ENCODE measurements at places on chromosomes 12 and 14.

GRCh38 chr14:80678436-80678835 is 263.1 kb downstream of the CEP128 start:
- DNase-seq, result no peak

DNA sequence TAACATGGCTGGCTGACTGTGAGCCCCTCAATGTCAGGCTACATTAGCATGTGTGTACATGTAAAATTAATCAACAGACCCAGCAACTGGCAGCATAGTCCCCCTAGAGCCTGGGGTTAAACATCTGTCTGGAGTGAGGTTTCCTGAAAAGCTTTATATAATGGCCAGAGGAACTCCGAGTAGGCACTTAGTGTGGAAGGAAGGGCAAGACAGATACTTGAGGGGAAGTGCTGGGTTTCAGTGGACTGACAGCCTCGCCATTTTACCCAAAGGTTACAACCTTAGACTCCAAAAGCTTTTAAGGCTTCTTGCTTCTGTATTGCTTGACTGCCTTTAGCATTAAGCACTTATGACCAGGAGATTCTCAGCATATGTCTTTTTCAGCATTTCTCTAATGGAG is 430.8 kb downstream of the FLRT2 start:
- no peak for DNase-seq

GRCh38 chr14:36097356-36097755 is 79.2 kb downstream of the PTCSC3 start:
- no peak for DNase-seq

DNA sequence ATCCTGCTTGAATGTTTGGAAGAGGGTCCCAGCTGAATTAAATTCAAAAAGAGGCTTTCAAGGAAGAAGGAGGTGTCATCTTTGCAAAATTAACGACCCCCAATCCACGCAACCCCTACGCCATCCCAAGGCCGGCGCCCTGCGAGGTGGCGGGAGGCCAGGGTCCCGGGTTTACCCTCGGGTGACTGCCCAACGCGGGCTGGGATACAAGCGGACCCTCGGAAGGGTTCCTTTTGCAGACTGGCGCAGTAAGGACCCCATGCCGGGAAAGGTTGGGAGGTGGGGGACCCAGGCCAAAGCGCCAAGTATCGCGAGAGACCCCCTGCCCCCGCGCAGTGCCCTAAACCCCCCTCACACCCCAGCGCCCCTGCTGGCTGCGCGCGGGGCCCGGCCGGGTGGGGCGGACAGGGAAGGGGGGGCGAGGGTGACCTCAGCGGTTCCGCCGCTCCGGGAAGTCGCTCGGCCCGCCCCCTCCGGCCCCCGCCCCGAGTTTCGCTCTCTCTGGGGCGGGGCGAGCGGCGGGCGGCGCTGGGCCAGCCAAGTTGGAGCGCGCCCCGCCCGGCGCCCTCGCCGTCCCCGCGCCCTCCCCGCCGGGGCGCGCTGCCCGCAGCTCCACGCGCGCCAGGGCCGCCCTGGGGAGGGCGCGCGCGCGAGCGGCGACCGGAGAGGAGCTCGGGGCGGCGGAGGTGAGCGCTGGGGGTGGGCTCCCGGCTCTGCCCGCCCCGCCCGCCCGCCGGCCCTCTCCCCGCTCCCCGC is 708 bp upstream of the ZBTB42 start:
- DNase-seq, result peak; percentile 79

GRCh38 chr12:3655328-3655900 is 97.5 kb downstream of the CRACR2A start:
- no peak for DNase-seq

DNA sequence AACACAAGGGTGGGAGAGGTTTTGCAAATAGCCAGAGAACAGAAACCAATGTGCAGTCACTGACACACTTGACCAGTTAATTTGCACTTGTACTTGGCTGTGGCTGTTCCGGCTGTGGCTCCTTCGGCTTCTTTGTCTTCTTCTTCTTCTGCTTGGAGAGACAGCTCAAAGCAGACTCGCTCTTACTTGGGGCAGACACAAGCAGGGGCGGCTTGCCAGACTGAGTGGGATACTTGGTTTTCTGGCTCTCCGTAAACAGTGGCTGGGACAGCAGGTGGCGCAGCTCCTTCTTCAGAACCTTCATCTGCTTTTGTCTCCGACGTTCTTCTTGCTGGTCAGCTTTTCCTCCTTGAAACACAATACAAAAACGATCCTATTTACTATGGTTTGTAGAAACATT is 25.0 kb downstream of the OTUB2 start:
- no peak for DNase-seq

DNA sequence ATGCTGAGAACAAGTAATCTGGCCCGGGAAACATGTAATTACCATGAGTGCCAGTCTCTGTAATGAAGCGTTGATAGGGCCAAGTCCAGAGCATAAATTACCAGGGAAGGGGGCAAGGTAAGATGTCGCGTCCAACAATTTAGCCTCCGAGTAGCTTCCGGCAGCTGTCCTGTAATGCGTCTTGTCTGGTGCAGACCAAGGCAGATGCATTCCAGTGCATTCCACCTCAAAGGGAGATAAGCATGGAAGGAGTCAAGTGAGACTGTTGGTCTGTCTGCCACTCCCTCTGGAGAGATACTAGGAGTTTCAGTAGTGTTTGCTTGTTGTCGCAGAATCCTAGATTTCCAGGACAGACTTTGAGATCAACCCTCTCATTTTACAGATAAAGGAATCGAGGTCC is 218.3 kb downstream of the AACS start:
- DNase-seq, result no peak

GRCh38 chr12:78865516-78865915 is 942 bp downstream of the SYT1 start:
- no peak for DNase-seq

GRCh38 chr12:12686925-12687324 is 9.1 kb downstream of the GPR19 start:
- no peak for DNase-seq

DNA sequence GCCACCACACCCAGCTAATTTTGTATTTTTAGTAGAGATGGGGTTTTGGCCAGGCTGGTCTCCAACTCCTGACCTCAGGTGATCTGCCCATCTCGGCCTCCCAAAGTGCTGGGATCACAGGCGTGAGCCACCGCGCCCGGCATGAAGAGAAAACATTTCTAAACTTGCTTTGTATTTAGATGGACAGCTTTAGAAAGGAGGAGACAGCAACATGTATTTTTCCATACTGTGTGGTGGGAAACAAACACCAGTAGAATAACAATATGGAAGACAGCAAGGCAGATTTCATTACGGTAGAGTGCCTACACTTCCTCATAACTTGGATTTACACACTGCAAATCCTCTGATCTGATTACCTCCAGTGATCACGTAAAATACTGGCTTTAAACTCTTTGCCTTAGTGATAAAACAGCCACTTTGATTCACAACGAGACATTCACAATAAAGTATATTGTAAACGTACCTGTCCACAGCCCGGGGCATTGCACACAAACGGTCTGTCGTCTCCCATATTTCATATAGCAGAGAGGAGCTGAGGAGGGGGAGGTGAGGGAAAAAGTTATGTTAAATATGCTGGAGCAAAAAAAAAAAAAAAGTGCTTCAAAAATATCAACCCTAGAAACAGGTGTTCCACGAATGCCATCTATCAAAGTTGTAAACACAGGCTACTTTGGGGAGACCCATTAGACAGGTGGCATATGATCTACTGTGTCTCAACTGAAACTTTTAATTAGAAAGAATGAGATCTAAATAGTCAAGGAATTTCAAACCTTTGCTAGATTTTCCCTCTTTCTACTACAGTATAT is 25.5 kb downstream of the ATF7 start:
- no peak for DNase-seq

- DNase-seq, result no peak
Observed at GRCh38 chr14:61064210-61064609, 83.2 kb downstream of the SLC38A6 start.

DNA sequence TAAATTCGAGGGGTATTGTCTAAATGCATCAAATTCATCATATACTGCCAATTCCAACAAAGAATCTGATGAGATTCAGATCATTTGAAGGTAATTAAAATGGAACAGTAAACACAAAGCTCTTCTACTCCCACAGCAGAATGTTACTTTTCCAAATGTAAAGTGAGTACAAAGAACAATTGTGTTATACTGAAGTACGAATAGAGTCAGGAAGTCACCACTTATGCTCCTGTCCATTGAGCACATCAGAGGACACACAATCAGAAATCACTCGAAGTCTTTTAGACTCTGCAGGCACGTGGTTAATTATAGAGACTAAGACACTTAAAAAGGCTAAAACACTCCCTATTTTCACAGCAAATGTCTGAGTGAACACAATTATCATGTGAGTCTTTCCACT is 388.5 kb upstream of the MIS18BP1 start:
- no peak for DNase-seq

- DNase-seq, result no peak
Observed at GRCh38 chr12:116423094-116423493, 136.1 kb upstream of the MAP1LC3B2 start.

GRCh38 chr12:6074427-6074826 is 50.0 kb downstream of the VWF start:
- no peak for DNase-seq

DNA sequence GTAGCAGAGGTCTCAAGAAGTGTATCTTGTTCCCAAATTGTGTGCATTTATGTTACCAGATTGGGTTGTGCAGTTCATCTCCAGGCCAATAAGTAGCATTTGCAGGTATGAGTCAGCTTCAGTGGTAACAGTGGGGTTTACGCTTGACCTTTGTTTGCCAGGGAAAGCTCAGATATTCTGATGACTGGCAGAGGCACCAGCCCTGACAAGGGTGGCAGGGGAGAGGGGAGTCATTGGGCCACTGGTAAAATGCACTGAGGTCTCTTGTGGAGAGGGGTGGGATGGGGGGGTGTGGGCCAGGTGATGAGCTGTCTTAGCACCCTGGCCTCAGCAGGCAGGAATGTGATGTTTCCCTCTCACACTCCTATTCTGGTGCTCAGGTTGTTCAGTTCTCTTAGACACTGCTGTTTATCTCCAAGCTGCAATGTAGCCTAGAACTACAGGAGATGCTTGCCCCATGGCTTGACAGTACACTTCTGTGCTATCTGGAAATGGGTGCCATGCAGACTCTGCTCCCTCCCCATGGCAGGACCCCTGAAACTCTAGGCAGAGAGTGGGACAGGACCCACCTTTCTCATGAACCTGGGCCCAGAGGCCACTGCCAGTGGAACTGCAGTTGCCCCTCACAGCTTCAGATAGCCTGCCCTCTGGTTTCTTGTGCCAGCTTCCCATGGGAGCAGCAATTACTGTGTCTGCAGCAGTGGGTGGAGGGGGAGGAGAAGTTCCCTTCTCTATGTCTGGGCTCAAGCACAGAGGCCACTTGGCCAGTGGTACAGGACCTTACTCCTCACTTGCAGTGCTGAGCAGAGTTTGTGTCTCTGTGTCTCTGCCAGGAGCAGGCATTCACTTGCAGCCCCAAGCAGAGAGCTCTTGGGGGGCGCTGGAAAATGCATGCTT is 31.9 kb downstream of the USP15 start:
- DNase-seq, result peak; percentile 8

- no peak for DNase-seq
Observed at GRCh38 chr12:131755305-131756113, 44.6 kb downstream of the SFSWAP start.

GRCh38 chr12:108019862-108020261 is 109.2 kb upstream of the WSCD2 start:
- DNase-seq, result no peak

DNA sequence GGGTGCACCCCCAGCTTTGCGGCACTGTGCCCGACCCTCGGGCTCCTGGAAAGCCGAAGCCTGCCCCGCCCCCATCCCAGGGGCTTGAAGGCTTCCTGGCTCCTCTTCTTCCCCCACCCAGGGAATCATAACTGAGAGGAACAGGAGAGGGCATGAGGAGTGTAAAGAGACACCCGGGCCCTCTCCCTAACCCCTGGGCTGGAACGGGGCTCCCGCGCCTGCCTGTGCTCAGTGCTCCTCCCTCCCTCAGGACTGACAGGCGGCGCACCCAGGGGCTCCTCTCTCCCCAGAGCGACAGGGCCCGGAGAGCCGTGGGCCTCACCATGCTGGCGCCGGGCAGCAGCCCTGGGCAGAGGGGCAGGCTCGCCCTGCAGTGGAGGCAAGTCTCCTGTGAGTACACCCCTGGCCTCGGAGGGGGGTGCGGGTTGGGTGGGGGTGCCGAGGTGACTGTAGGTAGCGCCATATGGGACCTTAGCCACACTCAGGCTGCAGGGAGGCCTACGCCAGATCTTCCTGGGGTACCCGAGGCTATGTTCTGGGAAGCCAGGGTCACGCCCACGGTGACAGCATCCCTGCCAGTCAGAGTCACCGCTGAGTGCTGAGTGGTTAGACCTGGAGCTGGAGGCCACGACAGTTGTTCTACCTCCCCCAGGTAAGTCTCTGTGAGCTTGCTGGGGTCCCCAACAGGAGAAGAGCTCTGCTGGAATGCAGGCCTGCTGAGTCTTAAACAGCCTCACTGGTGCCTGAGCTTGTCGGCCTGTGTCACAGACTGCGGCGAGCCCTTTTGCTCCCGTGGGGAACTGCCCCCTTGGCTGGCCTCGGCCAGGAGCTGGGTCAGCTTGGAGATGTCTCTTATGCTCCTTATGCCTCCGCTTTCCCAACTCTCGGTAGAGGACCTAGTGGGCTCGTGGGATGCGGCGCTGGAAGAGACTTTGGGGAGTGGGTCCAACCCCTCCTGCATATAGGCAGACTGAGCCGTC is 7.8 kb downstream of the LRTM2 start:
- no peak for DNase-seq

DNA sequence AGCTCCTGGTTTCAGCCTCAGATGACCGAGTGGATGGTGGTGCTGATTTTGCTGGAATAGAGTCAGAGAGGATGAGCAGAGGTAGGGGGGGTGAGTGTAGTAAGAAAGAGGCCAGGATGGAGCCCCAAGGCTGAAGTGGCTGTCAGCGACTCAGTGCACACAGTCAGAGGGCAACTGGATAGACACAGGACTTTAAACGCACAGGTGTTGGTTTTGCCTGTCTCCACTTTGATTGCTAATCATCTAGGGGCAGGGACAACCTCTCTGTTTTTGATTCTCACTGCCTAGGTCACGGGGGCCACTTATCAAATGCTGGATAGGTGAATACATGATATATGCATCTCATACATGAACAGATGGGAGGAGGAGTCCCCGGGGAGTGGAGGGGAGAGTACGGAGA is 99.5 kb downstream of the EGLN3 start:
- no peak for DNase-seq

GRCh38 chr14:23381871-23382270 is 5.0 kb downstream of the CMTM5 start:
- no peak for DNase-seq

DNA sequence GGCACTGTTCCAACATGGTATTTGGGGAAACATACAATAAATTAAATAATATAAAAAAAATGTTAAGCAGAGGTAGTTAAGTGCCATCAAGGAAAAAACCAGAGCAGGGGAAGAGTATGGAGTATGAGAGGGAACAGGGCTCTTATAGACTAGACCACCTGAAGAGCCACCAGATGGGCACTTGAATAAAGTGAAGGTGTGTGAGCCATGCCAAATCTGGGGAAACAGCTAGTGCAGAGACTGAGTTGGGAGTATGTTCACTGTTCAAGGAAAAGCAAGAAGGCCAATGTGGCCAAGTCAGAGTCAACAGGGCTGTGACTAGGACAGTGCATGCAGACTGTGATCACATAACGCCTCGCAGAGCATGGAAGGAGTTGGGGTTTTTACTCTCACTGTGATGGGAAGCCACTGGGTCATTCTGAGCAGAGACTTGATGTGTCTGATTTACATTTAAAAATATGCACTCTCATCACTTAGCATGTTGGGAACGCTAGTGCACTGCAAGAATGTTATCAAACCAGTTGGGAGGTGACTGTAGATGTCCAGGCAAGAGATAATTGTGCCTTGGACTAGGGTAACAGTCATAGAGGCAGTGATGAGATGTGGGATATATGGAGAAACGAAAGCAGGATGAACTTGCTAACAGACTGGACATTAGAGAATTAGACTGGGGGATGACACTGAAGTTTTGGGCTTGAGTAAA is 25.6 kb downstream of the NDUFA12 start:
- DNase-seq, result no peak
